Hippocampal formation (tissue), 2 donors: ENCODE measurements at places on chromosomes 6 and 20.

- DNase-seq = no peak
These were observed 5.1 kb upstream of the EPB41L1 start for GRCh38 chr20:36149469-36149868.

DNA sequence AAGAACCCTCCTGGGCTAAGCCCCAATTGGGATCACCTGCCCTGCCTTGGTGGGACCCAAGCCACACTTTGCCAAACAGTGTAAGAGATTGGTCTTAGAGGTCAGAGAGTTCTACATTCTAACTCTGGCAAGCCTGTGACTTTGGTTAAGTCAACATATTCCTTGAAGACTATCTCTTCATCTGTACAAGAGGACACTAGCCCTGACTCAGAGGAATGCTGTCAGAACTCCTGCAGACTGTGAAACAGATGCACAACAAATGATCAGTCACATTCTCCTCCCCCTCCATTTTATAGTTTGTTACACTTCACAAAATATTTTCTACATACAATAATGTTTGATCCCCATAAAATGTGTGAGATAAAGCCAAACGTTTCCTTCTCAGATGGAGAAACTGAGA, 91.7 kb upstream of the EPB41L1 start:
- no peak for DNase-seq

GRCh38 chr6:40992746-40993145, 46.3 kb downstream of the UNC5CL start:
- DNase-seq = no peak

GRCh38 chr6:47785182-47785581, 3.4 kb downstream of the OPN5 start:
- no peak for DNase-seq

GRCh38 chr20:42949950-42950349, 239.8 kb downstream of the PTPRT start:
- no peak for DNase-seq

GRCh38 chr6:16544521-16544920, 216.7 kb downstream of the ATXN1 start:
- DNase-seq = no peak

- no peak for DNase-seq
These were observed 9.0 kb upstream of the ZNF292 start for GRCh38 chr6:87146363-87146762.

DNA sequence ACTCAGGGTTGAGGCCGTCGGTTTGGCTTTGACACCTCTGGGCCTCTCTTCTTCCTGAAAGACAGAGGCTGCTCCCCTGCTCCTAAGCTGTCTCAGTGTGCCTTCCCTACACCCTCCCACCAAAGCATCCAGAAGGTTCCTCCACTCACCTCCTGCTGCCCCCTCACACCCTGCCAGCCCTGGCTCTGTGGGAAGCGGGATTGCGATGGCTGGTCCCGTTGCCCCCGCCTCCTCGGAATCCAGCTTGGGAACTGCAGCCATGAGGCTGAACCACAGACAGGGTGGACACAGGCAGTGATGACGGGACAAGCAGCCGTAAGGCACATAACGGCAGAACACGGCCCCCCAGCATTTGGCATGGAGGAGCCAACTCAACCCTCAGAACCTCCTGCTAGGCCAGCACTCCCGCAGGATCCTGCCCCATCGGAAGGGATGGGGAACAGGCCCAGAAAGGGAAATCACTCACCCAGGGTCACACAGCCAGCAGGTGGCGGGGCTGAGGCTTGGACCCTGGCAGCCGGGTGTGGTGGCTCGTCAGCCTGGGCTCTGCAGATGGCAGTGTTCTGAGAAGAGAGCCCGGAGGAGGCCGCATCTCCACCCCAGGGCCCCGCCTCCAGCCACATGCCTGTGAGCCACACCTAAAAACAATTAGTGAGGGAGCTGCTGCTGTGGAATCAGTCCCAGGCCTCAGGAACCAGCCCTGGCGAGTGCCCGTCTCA, 139.6 kb downstream of the PHACTR3 start:
- no peak for DNase-seq

DNA sequence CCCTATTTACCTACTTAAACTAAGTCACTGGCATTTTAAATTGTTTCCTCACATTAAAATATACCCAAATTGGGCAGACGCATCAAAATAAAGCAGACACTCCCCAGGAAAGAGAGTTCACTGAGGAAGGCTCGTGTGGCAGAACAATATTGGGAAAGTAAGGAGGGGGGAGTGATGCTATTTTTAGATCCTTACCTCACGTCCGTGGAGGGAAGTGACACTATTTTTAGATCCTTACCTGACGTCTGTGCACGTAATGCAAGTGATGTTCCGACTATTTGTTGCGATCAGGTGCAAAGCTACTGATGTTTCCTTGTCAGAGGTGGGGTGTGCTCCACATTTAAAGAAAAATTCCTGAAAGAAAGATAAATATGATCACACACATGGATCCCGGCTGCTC, 699.2 kb upstream of the AGPAT4 start:
- no peak for DNase-seq
